ENCODE measurements at places on chromosomes 4 and X. TPM values are rescaled to one million over a fixed set of nuclear protein-coding genes. Genes with fewer than 3 reads are reported as not detected.

IQCM gene
- not detected for total RNA-seq

TRIM61 gene
- total RNA-seq: not detected

- no peaks in the 10 kb centered on the region for H3K36me3 ChIP-seq
- H3K4me1 ChIP-seq: no peaks in the 10 kb centered on the region
Measured at GRCh38 chrX:104330966-104331365, 76.2 kb upstream of the ESX1 start.

GRCh38 chr4:76429636-76430035 is 5.4 kb upstream of the SHROOM3 start:
- H3K4me1 ChIP-seq: no peaks in the 10 kb centered on the region
- H3K36me3 ChIP-seq: no peaks in the 10 kb centered on the region
- no peaks in the 10 kb centered on the region for H3K27me3 ChIP-seq
- no peak for DNase-seq
- H3K27ac ChIP-seq: no peak overlapping the region

- peak within 1 kb of the TSS; percentile 64 for H3K27ac ChIP-seq
- H3K27me3 ChIP-seq: no peaks in the 10 kb centered on the region
- H3K4me3 ChIP-seq: peak within 1 kb of the TSS; percentile 93
- DNase-seq: peak; percentile 85
- H3K36me3 ChIP-seq: no peaks in the 10 kb centered on the region
- H3K4me1 ChIP-seq: peaks cover 8% of the 10 kb centered on the region
Measured at GRCh38 chr4:4541661-4542570, at the start of gene STX18. Gene STX18, minus strand, starts transcription at chr4:4542048. Its CDS starts 84 bp downstream, at chr4:4541964.
